ENCODE measurements at places on chromosomes 7 and 10.

- no peak for DNase-seq
Measured at GRCh38 chr7:51278797-51279196, 37.8 kb downstream of the COBL start.

GRCh38 chr10:66822801-66823200, 103.0 kb upstream of the LRRTM3 start:
- no peak for DNase-seq

GRCh38 chr10:33618196-33618595, 283.7 kb upstream of the NRP1 start:
- no peak for DNase-seq

DNA sequence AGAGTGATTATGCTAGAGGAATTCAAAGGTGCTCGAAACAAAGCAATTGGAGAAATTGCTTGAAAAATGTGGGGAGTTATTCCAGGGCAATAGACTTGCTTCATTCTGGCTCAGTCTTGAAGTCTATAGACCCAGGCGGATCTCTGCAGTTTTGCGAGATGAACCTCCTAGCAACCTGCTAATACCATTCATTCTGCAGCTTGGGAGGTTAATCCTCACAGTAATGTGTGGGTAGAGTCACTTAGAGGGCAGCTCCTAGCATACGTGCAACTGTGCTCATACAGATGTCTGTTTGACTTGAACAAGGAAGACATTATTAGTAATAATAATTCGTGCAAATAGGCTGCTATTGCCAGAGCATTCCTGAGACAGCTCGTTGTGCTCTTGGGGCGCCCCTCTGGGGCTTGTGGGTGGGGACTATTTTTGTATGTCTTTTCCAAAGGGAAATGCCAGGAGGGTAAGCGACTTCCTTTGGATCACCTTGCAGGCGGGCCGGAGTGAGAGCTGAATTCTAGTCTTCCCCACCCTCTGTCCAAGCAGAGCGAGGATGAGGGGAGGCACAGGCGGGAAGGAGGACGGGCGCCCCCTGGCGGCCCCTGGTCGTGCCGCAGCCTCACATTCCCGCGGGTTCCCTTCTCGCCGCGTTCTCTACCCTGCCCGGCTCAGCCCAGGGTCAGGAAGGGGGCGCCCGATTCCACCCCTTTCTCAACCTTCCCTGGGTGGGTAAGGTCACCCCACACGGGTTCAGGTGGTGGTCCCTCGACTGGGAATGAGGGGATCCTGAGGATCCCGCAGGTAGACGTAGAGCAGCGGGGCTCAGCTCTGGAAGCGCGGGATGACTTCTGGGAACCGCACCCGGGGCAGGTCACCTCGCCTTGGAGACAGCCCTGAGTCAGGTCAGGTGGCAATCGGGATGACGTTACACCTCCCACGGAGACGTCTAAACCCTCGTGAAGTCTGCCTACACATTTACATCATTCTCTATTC, 241.5 kb downstream of the PHTF2 start:
- peak; percentile 18 for DNase-seq

DNA sequence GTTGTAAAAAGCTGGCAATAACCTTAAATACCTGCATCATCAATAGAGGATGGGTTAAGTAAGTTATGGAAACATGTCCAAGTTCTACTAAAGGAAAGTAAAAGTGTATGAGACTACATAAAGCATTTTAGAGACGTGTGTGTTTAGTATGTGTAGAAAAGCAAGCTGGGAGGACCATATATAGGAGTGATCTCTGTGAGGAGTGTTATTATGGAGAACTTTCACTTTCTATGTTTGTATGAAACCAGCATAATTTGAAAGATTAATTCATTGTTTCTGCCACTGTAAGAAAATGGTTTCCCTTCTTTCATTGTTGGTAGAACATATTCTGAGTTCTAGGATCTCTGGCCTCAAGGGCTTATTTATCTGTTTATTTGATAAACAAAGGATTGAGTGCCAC, 19.2 kb upstream of the PDLIM1 start:
- DNase-seq, result no peak

- DNase-seq, result no peak
Measured at GRCh38 chr10:29356931-29357330, 68.1 kb downstream of the LYZL1 start.

GRCh38 chr10:110354322-110354766, 49.6 kb upstream of the SMNDC1 start:
- DNase-seq, result peak; percentile 69
